ENCODE measurements at places on chromosomes 16 and 17.

DNA sequence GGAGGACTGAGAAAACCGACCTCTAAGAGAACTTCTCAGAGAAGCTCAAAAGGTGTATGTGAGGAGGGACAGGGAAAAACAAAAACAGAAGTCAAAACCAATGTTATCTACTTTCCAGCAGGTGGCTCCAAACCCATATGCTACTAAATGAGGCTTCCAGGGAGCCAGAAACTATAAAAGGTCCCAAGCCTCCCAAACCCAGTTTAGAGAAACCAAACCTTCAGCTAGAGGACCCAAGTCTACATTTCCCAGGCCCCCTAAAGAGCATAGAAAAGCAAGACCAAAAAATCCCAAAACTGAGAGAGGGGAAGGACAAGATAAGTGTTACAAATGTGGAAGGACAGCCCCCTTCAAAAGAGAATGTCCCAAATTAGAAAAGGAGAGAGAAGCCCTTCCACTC lies 3.7 kb downstream of the HPR start:
- DNase-seq: peak; percentile 39

DNA sequence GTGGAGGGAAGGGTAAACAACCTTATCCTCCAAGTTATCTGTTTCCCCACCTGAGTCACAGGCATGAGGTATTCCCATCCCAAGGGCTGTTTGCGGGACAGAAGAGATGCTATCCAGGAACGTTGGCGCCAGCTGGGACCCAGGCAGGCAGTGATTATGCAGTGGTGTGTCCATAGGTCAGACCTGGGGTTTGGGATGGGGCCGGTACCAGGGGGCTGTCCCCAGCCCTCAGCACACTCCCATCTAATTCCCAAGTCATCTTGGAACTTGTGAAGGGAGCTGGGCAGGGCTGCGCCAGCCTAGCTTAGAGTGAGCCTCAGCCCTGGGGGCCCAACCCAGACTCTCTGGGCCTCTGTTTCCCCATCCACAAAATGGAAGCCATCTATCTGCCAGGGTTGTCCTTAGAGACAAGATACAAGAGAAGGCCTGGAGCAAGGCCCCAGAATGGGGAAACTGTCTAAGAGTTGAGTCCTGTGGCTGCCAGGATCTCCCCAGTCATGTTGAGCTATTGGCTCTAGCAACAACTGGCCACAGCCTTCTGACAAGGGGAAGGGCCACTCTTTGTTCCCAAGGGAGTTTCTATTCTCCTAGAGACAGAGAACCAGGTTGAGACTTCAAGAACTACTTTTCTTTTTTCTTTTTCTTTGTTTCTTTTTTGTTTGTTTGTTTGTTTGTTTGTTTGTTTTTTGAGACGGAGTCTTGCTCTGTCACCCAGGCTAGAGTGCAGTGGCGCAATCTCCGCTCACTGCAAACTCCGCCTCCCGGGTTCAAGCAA lies 9.8 kb upstream of the JUP start:
- DNase-seq: no peak

DNA sequence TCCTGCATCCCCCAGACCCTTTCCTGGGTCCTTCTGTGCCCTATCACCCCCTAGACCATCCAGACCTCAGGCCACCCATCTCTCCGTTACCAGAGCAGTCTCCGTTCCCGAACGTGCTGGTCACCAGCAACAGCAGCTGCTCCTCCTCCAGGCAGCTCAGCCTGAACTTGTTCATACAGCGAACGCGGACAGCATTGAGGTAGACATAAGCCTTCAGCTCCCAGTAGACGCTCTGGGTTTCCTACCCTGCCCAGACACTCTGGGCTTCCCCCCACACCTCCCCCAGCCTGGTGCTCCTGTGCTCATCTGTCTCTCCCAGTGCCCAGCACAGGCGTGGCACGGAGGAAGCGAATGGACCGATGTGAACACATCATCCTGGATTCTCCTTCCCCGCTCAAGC lies 41.6 kb upstream of the RNFT1 start:
- DNase-seq: peak; percentile 10

- no peak for DNase-seq
These were observed 2.2 kb downstream of the CRISPLD2 start for GRCh38 chr16:84821728-84822689.

DNA sequence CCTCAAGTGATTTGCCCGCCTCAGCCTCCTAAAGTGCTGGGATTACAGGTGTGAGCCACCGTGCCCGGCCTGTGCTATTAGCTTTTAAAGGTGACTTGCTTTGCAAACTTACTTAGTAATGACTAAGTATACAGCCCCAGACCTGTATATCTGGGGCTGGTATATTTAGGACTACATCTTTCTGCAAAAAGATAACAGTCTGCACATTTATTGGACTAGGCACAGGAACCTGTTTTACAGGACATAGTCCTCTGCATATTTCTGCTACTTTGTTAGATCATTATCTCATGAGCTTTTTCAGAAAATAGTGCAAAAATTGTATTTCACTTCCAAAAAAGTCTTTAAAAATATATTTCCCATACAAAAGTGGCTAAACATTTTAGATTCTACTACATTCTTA lies 1.3 kb downstream of the KRT24 start:
- DNase-seq: no peak

- no peak for DNase-seq
These were observed 8.6 kb downstream of the ABCA3 start for GRCh38 chr16:2331931-2332267.

DNA sequence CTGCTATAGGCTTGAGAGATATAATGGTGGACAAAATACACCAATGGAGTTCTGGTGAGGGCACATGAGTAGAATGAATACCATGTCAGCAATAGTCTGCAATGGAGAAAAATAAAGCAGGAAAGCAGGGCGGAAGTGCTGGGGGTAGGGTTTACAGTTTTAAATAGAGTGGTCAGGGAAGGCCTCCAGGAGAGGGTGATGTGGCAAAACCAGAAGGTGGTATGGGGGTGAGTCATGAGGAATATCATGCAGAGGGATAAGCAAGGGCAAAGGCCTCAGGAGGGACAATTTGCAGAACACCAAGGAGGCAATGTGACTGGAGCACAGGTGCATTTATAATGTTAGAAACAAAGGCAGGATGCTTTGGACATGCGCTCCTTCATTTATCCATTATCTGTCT lies 102.0 kb downstream of the ITFG1 start:
- DNase-seq: no peak

- DNase-seq: peak; percentile 78
These were observed 10.1 kb downstream of the RIPOR1 start for GRCh38 chr16:67538666-67539101.

Measured in H7 (cell line).